ENCODE measurements at places on chromosomes 5 and 9.

DNA sequence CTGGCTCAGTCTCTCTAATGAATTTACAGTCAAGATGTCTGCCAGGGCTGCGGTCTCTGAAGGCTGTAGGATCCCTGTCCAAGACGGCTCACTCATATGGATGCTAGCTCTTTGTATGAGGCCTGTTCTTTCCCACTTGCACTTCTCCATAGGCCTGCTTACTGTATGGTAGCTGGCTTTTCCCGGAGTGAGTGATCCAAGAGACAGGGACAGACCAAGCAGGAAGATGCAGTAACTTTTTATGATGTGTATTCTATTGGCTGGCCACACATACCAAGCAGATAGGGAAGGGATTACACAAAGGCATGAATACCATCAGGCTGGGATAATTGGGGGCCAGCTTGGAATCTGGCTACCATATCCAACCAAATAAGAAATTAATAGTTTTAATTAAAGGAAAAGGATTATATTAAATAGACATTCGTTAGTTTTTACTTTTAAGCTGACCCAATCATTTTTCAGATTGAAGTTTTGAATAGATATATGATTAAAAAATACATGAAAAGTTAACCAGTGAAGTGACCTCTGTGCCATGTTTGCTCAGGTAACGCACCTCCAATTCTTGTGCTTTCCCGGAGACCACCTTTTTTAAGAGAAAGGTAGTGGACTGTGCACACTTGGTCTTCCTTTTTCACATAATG lies 20.6 kb downstream of the NSD1 start:
- peak; percentile 36 for DNase-seq

DNA sequence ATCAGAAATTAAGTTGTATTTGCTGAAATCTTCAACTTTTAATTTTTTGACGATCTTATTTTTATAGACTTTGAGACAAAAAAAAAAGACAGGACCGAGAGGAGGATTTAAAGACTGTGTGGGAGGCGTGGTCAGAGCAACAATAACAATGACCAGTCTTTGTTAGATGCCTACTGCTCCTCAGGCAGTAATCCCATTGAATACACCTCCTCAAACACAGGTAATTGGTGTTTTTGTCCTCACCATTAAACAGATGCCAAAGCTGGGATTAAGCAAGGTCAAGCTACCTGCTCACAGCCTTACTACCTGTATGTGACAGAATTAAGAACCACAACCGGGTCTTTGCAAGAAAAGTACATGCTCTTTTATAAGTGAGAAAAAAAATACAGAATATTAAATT lies 233.3 kb upstream of the GRAMD2B start:
- DNase-seq, result no peak

- DNase-seq, result no peak
These were observed 147.4 kb downstream of the INSYN2B start for GRCh38 chr5:169832845-169833244.

GRCh38 chr9:98215271-98215670 lies 22.8 kb upstream of the CORO2A start:
- DNase-seq, result peak; percentile 65

GRCh38 chr5:14063138-14063537 lies 80.0 kb upstream of the TRIO start:
- DNase-seq, result peak; percentile 43
